ENCODE measurements at places on chromosomes 3 and 15.

GRCh38 chr15:40731034-40731433 lies 24.0 kb downstream of the RMDN3 start:
- DNase-seq: no peak

DNA sequence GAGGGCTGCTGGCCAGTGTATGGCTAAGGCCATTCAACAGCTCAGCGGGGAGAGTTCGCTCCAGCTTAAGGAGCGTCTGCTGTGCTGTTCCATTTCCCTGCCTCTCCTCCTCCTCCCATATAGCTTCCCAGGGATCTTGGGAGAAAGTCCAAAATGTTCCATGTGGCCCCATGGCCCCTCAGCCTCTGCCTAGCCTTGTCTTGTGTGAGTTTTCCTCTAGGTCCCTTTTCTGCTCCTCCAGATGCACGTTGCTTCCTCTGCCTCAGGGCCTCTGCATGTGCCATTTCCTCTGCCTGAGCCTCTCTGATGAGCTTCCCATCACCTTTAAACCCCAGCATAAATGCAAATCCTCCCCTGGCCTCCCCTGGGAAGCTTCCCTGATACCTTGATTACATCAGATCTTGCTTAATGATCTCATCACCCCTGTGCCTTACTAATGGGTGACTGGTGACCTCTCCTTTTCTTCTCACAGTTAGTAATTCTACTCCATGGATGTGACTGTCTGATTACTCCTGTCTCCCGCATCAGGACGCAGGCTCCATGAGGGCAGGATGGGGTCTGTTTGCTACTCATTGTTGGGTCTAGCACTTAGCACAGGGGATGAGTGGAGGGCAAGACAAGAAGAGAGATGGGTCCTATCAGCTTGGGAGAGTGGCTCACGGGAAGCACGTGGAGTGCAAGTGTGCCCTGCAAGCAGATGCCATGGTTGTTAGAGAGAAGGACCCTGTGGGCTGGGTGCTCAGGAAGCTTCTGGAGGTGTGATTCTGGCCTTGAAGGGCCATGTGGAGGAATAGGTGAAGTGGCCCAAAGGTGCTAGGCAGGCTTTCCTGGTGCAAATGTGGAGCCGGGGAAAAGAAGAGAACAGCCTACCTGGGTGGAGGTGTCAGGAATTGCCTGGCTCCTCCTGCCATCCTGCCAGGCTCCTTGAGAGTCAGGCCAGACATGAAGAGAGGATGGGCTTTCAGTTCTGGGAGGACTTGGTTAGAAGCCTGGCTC lies 23.8 kb downstream of the ITGA11 start:
- DNase-seq: no peak

GRCh38 chr3:44510000-44510368 lies 32.5 kb upstream of the ZNF445 start:
- no peak for DNase-seq

- no peak for DNase-seq
Observed at GRCh38 chr3:30608598-30608947, 2.2 kb downstream of the TGFBR2 start.

- DNase-seq: no peak
Observed at GRCh38 chr3:30578479-30578878, 27.9 kb upstream of the TGFBR2 start.

DNA sequence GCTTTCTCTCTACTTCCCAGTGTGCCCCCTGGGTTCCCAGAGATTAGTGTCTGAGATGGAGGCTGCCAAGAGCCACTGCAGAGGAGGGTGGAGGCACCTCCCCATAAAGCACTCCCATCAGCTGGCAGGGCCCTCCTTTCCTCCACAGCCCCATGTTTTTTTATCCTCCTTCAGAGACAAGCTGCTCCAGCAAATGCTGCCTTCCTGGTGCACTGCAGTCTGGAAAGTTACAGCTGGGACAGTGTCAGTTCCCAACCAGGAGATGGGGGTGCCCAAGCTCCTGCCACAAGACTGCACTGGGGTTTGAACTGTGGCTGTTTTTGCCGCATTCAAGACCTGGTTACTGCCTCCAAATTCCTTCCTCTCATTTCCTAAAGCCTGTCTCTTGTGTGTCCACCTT lies 206.1 kb downstream of the CADPS start:
- no peak for DNase-seq

GRCh38 chr3:126406389-126407296 lies 11.9 kb downstream of the CFAP100 start:
- DNase-seq: no peak
